ENCODE measurements at places on chromosomes 2 and 18. TPM values are rescaled to one million over a fixed set of nuclear protein-coding genes. Genes with fewer than 3 reads are reported as not detected.

GRCh38 chr18:59464486-59464885 lies 105.4 kb upstream of the LMAN1 start:
- DNase-seq: no peak

RAMP1 gene
- 35.8 TPM for total RNA-seq

DNA sequence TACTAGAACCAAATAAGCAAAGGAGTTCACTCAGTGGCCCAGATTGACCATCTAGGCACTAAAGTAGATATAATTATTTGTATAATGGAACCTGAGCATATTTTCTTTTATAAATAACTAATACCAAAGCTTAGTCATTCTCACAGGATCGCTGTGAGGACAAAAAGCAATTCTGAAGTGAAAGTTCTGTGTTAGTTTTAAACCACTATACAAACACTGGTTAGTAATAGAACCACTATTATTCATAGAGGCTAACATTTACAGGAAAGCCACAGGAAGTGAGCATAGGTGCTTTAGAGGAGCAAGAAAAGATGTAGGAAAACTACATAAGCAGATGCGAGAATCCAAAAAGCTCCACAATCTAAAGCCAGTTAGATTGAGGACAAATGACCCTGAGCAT lies 364.7 kb downstream of the XIRP2 start:
- no peak for DNase-seq

DNA sequence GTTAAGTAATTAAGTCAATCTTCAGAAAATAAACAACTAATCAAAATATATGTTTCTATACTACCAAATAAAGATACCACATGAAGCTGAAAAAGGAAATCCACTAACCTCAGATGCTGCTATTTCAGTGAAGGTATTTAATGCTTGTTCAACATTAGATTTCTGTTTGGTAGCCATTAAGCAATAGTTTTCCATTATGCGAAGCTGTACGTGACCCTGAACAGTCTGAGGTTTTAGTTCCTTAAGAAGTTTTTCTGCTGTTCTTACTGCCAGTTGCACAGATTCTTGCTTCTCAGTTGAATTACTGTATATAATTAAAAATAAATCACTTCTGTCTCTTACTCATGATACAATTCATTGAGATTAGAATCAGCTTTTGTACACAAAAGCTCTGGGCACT lies 65.4 kb downstream of the TTC21B start:
- DNase-seq: no peak

GRCh38 chr2:208807756-208808155 lies 401.2 kb downstream of the PTH2R start:
- peak; percentile 5 for DNase-seq

PLGLB2 gene
- total RNA-seq: 0.05 TPM

DNA sequence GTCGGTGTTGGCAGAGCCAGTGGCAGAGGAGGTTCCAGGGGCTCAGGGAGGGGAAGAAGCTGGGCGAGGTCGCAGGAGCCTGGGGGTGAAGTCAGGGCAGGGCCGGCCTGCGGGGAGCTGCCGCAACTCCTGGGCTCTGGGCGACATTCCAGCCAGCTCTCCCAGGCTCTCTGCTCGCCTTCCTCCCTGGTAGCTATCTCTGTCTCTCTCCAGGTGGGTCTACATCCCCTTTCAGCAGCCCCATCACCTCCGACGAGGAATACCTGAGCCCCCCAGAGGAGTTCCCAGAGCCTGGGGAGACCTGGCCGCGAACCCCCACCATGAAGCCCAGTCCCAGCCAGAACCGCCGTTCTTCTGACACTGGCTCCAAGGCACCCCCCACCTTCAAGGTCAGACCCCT lies 27.0 kb downstream of the SPEG start:
- no peak for DNase-seq

MROH2A gene
- not detected for total RNA-seq

DHRS9 gene
- not detected for total RNA-seq

CDH19 gene
- total RNA-seq: not detected

- no peak for DNase-seq
These were observed 227.4 kb downstream of the DCC start for GRCh38 chr18:52567360-52567759.

Measured in M059J (cell line).